Effector CD4-positive, alpha-beta T cell (primary cell): ENCODE measurements at places on chromosomes 5 and 9.

DNA sequence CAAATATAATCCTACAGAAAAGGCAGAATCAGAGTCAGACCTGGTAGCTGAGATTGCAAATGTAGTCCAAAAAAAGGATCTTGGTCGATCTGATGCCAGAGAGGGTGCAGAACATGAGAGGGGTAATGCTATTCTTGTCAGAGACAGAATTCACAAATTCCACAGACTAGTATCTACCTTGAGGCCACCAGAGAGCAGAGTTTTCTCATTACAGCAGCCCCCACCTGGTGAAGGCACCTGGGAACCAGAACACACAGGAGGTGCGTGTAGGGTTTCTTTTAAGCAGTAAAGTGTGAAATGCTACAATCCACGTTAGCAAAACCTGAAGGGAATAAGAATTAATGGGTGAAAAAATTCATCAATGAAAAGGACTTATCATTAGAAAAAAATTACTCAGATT lies 145.8 kb downstream of the GIN1 start:
- DNase-seq = no peak

DNA sequence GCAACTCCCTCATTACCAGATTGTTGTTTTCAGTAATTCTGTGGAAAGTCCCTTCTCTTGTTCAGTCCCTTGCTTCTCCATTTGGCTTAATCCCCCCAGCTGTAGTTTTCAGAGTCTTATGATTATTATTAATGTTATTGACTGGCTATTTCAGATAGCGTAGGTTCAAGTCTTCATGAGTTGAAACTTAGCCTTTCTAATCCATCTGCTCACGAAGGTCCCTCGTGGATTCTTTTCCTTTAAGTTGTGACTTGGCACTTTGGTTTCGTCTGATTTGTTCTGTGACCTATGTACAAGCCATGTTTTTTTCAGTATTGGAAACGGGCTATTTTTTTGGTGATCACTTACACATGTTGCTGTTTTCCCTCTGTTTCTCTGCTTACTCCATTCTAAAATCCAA lies 260.3 kb downstream of the TMEM167A start:
- DNase-seq = no peak

GRCh38 chr5:34868791-34869190 lies 29.8 kb downstream of the TTC23L start:
- DNase-seq = no peak

GRCh38 chr5:66438087-66438486 lies 158.1 kb upstream of the MAST4 start:
- DNase-seq = no peak

DNA sequence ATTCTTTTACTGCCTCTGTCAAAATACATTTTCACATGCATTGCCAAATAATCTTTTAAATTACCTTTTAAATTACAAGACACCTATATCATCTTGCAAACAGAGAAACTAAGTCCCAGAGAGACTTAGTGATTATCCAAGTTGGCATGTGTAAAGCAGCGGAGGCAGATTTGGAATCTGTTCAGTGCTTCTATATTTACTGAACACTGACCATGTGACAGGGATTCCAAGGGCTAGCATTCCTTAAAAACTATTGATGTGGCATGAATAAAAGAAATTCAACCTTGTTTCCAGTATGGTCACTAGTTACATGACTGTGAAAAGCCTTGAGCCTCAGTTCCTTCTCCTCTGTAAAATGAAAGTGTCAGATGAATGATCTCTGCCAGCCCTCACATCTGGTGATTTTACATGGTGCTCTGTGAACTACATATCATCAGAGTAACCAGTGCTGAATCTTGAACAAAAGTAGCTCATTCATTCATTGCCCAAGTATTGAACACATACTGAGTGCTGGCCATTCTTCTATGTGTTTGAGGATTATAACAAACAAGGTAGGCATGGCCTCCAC lies 71.9 kb upstream of the PPP1R2B start:
- DNase-seq = no peak

- no peak for DNase-seq
These were observed 163.1 kb downstream of the IZUMO3 start for GRCh38 chr9:24382566-24382965.

- no peak for DNase-seq
These were observed 10.7 kb downstream of the HMGCS1 start for GRCh38 chr5:43302481-43302880.

GRCh38 chr5:116604805-116605204 lies 30.2 kb upstream of the SEMA6A start:
- no peak for DNase-seq

GRCh38 chr5:31611002-31611401 lies 27.9 kb upstream of the PDZD2 start:
- DNase-seq = no peak

GRCh38 chr5:92401-93220 lies 643 bp downstream of the PLEKHG4B start:
- no peak for DNase-seq

DNA sequence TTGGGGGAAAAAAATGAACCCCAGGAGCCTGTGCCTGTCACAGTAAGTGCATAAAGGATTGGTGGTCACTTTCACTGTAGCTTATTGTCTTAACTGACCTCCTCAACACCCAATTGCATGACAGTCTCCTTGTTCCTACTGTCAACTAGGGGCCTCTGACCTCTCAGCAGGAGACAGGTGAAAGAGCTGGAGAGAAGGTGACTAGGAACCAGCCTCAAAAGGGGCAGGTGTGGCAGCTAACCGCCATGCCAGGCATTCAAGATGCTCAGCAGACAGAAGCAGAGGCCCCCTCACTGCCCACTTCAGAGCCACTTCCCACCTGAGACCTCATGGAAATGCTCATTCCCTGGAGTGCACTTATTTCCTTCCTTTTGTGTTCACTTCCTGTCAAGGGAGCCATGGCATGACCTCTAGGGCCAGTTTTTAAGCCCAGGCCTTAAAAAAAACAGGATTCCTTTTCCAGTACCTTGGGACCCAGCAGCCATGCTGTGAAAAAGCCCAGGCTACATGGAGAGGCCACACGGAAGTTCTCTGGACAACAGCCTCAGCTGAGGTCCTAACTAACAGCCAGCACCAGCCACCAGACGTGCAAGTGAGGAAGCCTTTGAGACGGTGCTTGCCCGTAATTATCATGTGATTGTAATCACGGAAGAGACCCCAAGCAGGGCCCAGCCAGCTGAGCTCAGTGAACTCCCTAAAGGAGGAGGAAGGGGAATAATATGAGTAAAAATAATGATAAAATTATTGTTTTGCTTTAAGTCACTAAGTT lies 74.9 kb downstream of the NSUN2 start:
- DNase-seq = no peak

DNA sequence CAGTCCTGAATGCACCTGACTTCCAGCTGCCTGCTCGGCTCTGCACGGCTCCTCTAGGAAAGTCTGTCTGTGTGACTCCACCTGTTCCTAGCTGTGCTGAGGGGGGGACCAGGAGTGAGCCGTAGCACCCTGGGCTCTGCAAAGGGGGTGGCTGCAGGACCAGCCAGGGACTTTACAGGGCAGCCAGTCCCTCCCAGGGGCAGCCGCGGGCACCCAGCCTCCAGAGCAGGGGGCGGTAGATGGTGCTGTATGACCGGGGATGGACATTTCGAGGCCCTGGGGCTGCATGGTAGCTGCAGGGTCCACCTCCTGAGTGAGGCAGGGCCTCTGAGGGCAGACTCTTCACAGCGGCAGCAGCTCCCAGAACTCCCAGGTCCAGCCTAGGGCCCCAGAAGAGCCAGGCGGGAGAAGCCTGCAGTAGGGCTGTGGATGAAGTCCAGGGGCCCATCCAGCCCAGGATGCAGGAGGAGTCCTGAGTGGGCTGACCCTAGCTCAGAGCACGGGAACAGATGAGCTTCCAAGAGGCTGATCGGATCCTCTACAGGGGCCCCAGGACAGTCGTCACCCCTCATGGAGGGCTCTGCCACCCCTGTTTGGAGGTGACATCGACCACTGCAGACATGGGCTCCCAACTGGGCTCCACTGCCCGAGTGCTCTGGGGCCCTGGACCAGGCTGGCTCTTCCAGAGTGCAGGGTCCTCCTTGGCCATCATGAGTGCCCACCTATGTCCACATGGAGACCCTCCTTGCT lies 105.4 kb downstream of the ZNF354C start:
- DNase-seq = no peak

- no peak for DNase-seq
These were observed 35.1 kb downstream of the TTLL11 start for GRCh38 chr9:122058051-122058450.

- DNase-seq = no peak
These were observed 92.8 kb upstream of the PANK3 start for GRCh38 chr5:168672016-168672415.

- no peak for DNase-seq
These were observed 1.9 kb downstream of the PCBD2 start for GRCh38 chr5:134906811-134907210.

- no peak for DNase-seq
These were observed 74.7 kb downstream of the SPRY4 start for GRCh38 chr5:142250119-142250518.

GRCh38 chr9:106915851-106916250 lies 52.9 kb downstream of the ZNF462 start:
- no peak for DNase-seq

DNA sequence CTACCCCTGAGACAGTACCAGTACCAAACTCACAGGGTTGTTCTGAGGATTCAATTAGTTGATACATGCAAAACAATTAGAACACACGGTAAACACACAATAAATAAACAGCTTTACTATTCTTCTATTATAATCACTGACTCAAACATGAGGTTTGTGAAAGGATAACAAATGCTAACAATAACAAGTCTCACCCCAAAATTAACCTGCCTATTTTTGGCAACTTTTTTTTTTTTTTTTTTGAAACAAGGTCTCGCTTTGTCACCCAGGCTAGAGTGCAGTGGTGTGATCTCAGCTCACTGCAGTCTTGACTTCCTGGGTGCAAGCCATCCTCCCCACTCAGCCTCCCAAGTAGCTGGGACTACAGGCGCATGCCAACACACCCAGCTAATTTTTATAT lies 6.5 kb downstream of the ECPAS start:
- DNase-seq = no peak

DNA sequence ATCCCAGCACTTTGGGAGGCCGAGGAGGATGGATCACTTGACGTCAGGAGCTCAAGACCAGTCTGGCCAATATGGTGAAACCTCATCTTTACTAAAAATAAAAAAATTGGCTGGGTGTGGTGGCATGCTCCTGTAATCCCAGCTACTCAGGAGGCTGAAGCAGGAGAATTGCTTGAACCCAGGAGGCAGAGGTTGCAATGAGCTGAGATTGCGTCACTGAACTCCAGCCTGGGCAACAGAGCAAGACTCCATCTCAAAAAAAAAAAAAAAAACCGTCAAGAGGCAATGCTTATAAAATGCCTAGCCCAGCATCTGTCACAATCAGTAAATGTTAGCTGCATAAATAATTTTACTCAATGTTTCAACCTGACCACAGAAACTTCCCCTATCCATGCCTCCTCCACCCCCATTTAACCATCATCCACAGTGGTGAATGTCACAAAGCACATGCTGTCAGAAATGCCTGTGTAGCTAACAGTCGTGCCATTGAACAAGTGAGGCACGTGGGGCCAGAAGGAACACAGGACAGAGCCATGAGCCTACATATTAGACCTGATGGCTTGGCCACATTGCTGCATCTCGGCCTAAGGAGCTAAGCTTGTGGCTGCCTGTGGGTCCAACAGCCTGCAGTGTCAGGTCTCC lies 16.8 kb upstream of the TCOF1 start:
- no peak for DNase-seq

DNA sequence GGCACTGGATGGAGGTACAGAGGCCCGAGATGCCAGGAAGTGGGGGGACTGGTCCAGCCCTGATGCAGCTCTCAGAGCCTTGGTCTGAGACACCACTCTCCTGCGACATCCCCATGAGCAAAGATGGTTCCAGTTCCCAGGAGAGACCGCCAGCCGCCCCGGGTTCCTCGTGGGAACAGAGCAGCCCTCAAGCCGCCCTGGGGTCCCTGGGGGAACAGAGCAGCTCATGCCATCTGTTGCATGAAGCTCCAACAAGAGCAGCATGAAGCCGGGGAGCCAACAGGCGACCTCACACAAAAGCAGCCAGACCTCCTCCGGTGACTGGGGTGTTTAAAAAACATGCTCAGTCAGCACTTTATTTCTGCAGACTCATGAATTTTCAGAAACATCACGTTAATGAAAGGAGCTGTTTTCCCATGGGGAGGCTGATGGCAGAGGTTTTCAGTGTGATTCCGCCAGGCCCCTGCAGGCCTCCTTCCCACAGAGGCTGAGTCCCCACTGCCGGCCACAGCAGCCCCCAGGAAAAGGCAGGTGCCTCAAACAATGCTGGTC lies 6.2 kb downstream of the SLC6A18 start:
- DNase-seq = no peak

DNA sequence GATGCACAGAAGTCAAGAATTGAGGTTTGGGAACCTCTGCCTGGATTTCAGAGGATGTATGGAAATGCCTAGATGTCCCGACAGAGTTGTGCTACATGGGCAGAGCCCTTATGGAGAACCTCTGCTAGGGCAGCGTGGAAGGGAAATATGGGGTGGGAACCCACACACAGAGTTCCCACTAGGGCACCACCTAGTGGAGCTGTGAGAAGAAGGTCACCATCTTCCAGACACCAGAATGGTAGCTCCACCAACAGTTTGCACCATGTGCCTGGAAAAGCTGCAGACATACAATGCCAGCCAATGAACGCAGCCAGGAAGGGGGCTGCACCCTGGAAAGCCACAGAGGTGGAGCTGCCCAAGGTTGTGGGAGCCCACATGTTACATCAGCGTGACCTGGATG lies 104.5 kb downstream of the STK32A start:
- DNase-seq = no peak

DNA sequence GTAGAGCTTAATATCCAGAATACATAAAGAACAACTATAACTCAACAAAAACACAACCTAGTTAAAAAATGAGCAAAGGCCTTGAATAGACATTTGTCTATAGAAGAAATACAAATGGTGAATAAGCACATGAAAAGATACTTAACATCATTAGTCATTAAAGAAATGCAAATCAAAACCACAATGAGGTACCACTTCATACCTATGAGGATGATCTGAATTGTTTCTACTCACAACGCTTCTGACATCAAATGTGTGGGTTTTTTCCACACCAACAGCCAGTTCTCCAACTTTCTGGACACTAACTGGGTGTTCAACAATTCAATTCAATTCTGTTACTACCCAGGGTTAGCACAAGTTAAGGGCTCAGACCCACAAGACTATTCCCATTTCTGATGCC lies 22.0 kb downstream of the SREK1IP1 start:
- no peak for DNase-seq

DNA sequence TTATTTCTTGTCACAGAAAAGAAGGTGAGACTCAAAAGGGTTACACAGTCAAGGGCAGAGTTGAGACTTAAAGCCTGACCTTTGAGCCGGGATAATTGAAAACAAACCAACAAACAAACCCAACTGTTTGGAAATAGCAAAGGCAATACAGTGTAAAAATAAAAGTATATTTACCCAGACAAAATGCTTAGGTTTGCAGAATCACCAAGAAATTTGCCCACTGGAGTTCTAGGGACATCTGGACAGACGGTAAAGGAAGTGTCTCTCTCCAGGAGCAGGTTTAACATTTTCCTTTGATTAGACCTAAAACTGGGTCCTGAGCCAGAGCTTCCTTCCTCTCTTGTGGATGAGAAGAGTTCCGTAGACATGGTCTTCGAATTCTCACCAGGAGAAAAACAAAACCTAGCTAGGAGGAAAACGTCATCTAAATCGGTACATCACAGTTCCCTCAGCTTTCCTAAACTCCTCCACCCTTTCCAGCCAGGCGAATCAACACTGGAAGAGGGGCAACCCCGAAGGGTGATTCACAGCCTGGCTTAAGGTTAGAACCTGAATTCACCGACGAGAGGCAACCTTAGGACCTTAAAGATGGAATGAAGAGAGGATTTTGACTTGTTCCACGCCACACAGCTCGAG lies 673 bp downstream of the CDC25C start:
- no peak for DNase-seq
